Suprapubic skin (tissue), 4 donors: ENCODE measurements at places on chromosomes 3 and 15. TPM values are rescaled to one million over a fixed set of nuclear protein-coding genes. Genes with fewer than 3 reads are reported as not detected.

The OR5H2 gene
- not detected for total RNA-seq

The CYP19A1 gene
- total RNA-seq = 6.1 TPM

DNA sequence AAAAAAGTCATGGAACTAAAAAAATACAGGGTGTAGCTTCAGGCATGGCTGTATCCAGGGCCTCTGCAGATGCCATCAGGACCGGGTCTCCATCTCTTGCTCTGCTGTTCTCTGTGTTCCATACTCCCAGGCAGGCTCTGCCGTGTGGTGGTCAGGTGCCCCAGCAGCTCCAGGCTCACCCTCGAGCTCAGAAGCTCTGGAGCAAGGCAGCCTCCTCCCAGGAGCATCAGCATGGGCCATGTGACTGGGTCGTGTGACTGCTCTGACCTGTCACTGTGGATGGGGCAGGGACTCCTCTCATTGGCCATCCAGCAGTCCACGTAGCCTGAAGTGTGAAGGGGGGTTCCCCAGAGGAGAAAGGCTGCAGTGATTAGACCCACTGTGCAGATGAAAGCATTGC, 8.5 kb downstream of the FBLN2 start:
- DNase-seq = no peak

DNA sequence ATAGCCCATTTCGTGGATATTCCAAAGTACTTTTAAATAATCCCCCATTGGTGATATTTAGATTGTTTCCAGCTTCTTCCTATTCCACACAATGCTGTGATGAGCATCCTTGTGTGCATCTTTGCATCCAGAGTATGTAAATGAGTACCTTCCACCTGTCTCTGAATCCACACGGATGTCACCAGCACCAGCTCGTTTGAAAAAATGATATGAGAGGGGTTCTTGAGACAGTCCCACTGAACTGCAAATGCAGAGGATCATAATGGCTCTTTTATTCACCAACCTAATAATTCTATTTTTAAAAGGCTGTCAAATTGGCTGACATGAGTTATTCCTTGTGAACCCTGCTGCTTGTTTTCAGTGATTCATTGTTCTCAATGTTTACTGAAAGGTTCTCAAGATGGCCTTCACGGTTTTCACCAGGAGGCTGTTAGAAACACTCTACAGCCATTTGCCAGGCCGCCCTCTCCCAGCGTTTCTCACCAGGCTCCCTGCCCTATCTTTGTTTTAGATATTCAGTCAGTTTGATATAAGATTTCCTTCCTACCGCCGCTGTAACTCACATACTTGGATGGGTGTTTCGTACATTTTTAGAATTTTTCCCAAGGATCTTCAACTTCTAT, 96.7 kb upstream of the PTPRG start:
- DNase-seq = no peak

- DNase-seq = no peak
These were observed 14.6 kb downstream of the FMN1 start for GRCh38 chr15:33179874-33180273.

GRCh38 chr3:58536501-58537411, at the start of gene ACOX2:
Gene ACOX2, minus strand, starts transcription at chr3:58537190. Its CDS starts 2,084 bp downstream, at chr3:58535106.
- no peak for DNase-seq

The GOLGA6L9 gene
- 4.2 TPM for total RNA-seq

The SNTN gene
- total RNA-seq = not detected

DNA sequence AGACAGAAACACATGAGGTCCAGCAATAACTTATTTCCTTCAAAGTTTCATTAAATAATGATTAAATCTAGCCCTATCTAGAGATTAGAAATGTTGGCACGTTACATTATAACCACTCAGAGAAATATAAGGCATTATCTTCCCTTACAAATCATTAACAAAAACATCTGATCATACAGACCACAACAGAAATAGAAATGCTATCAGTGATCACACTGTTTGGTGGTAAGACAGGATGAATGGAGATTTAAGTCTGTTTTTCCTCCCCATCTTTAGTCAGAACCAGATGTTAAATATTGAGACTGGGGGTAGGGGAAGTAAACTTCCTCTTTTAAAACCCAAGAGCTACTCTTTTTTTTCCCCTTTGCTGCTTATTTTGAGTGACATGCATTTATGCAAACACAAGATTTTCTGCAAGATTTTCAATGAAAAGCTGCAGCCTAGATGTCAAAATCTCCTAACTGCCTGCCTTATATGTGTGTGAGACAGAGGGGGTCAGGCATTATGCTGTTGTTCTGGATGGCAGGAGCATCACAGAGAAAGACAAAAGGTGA, 70.4 kb downstream of the CBLB start:
- no peak for DNase-seq

The BBX gene
- total RNA-seq = 33.2 TPM

GRCh38 chr3:73610493-73610892, 14.2 kb downstream of the PDZRN3 start:
- DNase-seq = no peak

- no peak for DNase-seq
These were observed 59.4 kb upstream of the CD47 start for GRCh38 chr3:108150200-108150599.

GRCh38 chr3:194471863-194472262, 14.9 kb downstream of the ATP13A3 start:
- DNase-seq = no peak

- no peak for DNase-seq
These were observed 353.5 kb downstream of the MCTP2 start for GRCh38 chr15:94584833-94585244.

DNA sequence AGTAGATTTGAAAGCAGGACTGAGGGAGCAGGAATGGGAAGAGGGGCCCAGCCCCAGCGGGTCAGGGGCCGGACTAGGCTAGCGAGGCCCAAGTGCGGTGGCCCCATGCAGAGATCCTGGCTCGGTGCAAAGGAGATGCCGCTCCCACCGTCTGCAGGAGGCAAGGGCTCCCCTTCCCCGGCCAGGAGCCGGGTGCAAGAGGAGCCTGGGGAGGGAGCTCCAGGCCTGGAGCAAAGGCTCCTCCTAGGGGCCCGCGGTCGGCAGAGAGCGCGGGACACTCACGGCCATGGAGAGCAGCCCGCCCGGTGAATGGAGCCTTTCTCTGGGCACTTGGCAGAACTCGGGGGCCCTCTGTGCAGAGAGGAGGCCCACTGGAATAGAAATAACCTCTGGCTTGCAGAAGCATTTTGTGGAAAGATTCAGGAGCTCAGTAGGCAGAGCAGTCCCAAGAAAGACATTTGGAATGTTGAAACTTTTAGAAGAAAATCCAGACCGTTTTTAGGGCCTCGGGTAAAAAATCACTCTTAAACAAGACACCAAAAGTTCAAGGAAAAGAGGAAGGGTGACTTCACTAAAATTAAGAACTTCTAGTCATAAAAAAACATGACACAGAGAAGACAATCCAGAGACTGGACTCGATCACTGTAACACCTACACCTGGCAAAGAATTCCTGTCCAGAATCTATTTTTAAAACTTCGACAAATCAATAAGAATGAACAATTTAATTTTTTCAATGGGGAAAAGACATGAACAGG, 43.0 kb upstream of the USP3 start:
- no peak for DNase-seq
